ENCODE measurements at places on chromosomes 4 and X. TPM values are rescaled to one million over a fixed set of nuclear protein-coding genes. Genes with fewer than 3 reads are reported as not detected.

DNA sequence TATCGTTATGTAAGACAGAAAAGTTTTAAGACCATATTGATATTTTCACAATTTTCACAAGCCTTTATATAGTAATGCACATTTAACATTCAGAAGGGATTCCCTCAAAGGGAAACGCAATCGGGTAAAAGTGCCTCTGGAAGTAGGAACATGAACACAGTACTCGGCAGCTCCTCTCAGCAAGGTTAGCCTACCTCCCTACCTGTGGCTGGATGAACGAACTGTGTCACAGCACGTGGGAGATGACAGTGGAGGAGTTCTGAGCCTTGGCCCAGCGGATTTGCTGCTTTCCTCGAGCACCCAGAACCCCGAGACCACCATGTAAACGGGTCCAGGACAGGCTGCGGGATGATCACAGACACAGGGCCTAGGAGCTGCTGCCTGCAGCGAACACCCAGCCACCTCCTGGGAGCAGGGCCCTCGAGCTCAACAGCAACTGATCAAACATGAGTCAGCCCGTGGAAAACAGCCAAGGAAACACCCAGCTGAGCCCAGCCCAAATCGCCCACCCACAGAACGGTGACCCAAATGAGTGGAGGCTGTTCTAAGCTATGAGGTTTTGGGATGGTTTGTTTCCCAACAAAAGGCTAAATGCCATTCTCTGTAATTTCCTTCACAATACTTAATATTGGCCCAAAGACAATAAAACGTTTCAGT is 30.4 kb downstream of the FAT1 start:
- no peak for DNase-seq

- DNase-seq = no peak
These were observed 53.5 kb downstream of the PTTG2 start for GRCh38 chr4:38013461-38014366.

DNA sequence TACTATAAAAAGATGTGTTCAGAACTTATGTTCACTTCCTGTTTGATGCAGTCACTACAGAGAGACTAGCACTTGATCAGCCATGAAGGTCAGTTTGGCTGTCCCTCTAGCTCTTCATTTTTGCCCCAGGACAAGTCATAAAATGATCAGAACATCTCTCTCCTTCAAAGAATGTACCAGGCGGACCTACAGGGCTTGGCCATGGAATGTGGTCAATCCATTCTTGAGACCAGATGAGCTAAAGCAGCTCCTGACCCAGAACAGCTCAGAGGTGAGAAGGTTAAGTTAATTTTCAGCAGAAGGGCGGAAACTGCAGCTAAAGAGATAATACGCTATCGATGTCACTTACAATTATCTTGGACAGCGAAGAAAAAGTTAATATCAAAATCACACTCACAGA is 49.2 kb upstream of the TAB3 start:
- no peak for DNase-seq

- DNase-seq = no peak
These were observed 129.5 kb downstream of the TSPAN5 start for GRCh38 chr4:98528882-98529281.

DNA sequence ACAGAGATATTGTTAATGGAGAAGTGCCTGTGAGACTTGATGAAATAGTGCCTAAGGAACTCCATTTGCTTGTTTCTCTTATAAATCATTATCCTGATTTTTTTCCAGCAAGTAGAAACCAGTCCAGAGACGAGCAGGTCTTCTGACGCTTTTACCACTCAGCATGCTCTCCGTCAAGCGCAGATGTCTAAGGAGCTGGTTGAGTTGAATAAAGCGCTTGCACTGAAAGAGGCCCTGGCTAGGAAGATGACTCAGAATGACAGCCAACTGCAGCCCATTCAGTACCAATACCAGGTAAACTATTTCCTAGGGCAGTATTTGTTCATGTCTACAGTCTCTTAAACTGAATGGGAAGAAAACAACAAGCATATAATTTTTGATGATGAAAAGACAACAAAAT is 63.6 kb downstream of the KIF4A start:
- DNase-seq = no peak

DNA sequence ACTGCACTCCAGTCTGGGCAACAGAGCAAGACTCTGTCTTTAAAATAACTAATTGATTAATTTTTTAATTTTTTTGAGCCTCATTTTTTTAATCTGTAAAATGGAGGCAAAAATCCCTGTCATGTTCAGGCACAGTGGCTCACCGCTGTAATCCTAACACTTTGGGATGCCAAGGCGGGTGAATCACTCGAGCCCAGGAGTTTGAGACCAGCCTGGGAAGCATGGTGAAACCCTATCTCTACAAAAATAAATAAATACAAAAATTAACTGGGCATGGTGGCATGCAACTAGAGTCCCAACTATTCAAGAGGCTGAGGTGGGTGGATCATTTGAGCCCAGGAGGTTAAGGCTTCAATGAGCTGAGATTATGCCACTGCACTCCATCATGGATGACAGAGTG is 15.4 kb downstream of the AMTN start:
- DNase-seq = no peak

- no peak for DNase-seq
These were observed 51.4 kb downstream of the PROM1 start for GRCh38 chr4:16032396-16032770.

- no peak for DNase-seq
These were observed 161.8 kb downstream of the FNIP2 start for GRCh38 chr4:158930639-158930972.

- DNase-seq = no peak
These were observed 36.3 kb upstream of the TENM3 start for GRCh38 chr4:182206916-182207315.

- no peak for DNase-seq
These were observed 51.6 kb downstream of the RS1 start for GRCh38 chrX:18620349-18620748.

- no peak for DNase-seq
These were observed 191.0 kb downstream of the PRDM5 start for GRCh38 chr4:120731561-120731960.

DNA sequence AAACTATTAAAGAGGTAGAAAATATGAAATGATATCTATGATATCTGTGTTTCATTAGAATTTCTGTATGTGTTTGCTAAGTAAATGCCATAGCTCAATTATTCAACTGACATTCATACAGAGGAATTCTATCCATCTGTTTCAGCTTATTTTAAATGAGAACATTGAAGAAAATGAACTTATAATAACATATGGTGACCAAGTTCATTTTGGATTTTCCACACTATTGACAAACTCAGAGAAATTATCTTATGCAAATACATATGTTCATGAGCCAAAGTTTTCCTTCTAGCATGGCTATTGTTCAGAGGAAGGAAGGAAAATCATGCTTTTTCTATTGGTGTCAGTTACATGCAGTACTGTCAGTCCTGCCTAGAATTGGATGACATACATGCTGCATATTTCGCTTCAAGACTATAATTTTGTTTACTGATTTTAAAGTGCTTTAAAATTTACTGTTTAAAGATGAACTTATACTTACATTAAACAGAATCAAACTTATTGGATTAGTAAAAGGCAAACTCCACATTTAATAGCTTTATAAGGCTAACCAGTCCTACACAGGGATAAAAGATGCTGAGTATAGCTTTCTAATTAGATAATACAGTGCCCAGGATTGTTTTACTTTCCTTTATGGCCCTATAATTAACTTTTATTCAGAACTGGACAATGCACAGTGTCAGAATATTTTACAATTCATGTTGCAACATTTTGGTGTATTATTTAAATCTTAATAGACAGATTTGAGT is 646.2 kb downstream of the TRAM1L1 start:
- no peak for DNase-seq

- no peak for DNase-seq
These were observed 14.1 kb downstream of the TNIP3 start for GRCh38 chr4:121150003-121150402.

DNA sequence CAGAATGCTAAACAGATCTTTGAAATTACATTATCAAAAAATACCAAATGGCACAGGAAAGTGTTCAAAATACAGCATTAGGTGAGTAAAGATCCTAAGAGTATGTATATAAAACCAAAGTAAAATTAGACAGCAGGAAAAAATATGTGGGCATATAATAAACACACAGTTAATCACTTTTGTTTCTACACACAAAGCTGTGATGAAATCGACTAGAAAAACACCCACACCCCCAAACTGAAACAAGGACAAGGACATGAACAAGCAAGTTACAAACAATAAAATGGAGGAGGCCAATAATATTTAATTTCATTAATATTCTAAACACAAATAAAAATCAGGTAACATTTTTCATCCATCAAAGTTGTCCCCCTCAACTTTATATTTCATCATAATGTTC is 143.2 kb downstream of the FRYL start:
- no peak for DNase-seq

GRCh38 chr4:5816101-5816500 is 76.8 kb downstream of the CRMP1 start:
- DNase-seq = no peak

DNA sequence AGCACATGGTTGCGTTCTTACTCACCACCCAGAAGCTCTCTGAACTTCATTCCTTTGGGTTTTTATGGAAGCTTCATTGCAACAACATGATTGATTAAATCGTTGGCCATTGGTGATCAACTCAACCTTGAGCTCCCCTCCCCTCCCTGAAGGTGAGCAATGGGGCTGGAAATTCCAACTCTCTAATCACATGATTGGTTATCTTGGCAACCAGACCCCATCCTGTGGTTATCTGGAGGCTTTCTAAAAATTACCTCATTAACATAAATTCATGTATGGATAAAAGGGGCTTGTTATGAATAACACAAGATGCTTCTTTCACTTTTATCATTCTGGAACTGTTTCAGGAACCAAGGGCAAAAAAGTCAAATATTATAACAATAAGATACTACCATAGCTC is 34.6 kb upstream of the NMU start:
- no peak for DNase-seq

- DNase-seq = no peak
These were observed 228.7 kb downstream of the OPHN1 start for GRCh38 chrX:68204521-68205038.

DNA sequence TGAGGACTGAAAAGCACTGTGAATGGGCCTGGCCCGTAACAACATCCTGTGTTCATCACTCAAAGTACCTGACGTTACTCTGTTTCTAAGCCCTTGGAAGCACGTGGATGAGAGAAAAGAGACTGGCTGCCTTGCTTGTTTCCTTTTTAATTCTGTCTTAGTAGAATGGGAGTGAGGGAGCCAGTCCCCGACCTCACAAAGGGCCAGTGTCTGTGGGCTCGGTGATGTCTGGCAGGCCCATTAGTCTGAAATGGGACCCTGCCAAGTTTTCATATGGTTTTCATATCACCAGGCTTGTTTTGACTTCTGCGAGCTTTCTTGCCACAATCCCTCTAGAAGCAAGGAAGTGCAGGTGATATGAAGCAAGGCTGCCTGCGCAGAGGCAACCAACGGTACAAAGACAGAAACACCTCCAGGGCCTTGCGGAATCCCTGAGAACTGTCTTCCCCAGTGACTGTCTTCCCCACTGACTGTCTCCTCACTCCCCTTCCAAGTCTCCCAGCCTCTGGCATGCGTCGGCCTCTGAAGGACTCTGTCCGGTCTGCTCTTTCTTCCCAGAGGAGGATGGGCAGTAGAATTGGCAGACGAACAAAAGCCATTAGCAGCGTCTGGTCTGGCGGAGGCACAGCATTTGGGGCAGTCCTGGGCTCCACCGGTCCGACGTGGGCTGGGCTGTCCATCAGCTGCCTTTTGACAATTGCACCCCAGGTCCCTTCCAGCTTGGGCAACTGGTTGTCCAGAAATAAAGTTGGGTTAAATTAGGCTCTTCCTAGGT is 20.2 kb upstream of the RASL11B start:
- DNase-seq = no peak

- no peak for DNase-seq
These were observed 25.8 kb downstream of the PPP3CA start for GRCh38 chr4:101321481-101322042.

DNA sequence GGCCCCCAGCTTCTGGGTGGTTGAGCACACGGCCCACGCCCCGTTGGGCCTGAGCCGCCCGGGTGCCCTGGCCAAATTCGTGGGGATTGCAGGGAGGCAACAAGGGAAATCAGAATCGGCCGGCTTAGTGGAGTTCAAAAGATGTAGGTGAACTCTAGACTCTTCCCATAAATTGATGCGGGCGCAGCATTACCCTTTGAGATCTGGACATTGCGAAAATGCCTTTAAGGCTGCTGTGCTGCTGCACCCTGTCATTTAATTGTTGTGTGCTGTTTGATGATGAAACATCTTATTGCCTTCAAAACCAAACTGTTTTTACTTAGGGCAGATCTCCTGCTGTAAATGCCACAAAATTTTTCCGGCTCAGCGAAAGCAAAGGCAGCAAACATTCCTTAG is 409 bp upstream of the MPP1 start:
- DNase-seq = no peak

DNA sequence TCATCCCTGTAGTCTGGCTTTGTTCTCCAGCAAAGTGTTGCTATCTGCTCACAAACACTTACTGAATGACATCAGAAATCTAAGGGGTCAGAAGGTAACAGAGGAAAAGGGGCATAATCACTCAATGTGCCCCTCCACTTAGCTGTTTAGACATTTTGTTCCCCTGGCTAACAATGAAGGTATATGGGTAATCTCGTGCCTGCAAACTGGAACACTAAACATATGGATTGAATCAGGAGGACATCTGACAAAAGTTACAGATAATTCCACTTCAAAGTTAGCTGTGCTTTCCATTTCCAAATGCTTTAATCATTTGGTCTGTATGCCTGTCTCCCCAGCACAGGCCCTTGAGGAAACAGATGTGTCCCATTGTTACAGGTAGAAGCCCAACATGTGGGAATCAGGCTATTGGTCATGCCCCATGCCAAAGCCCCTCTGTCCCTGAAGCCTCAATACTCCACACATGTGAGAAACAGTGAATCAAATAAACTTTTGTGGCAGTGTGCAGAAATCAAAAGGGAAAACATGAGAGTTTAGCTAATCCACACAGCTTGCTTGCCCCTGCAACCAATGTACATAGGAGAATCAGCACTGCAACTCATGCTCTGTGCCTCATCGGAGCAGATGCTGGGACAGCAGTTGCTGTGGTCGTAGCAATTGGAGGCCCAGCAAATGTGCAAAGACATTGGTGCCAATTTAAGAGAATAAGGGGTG is 111.7 kb downstream of the RNF150 start:
- DNase-seq = peak; percentile 23

GRCh38 chr4:42399393-42399792 is 2.1 kb downstream of the SHISA3 start:
- DNase-seq = peak; percentile 24

DNA sequence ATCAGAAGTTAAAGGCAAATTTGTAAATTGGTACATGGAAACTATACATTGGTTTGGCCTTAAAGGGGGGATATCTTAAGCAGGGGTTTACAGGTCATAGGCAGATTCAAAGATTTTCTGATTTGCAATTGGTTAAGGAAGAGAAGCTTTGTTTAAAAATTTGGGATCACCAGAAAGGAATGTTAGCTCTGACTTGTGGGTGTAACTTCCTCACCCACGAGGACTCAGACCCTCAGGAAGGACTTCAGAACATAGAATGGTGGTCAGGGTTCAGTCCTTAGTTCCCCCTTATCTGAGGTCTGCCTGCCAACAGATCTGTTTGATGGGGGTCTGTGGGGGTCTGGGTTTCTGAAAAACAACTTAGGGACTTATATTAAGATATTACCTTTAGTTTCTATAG is 427.4 kb upstream of the DIPK2B start:
- no peak for DNase-seq

Gene UCP1
- not detected for total RNA-seq

Gene STS
- total RNA-seq = 7.2 TPM

Gene DCLK2
- total RNA-seq = 36.8 TPM

Gene AGTR2
- total RNA-seq = not detected

Gene UGT8
- 0.98 TPM for total RNA-seq

Gene NOX1
- not detected for total RNA-seq
